ENCODE measurements at places on chromosomes 2 and 18.
A peak's percentile ranks its signal among the peaks of the same experiment; 100 is the strongest.

DNA sequence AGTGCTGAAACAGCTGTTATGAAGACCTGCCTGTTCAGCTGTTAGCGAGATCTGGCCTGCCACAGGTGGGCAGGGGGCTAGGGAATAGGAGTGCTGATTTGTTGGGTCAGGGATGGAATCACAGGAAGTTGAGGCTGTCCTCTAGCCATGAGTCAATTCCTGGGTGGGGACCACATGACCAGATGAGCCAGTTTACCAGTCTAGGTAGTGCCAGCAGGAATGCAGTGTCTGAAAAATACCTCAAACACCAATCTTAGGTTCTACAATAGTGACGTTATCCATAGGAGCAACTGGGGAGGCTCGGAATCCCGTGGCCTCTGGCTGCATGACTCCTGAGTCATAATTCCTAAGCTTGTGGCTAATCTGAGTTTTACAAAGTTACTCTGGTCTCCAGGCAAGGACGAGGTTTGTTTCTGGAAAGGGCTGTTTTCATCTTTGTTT lies 44.9 kb downstream of the DYSF start:
- no peak for DNase-seq

DNA sequence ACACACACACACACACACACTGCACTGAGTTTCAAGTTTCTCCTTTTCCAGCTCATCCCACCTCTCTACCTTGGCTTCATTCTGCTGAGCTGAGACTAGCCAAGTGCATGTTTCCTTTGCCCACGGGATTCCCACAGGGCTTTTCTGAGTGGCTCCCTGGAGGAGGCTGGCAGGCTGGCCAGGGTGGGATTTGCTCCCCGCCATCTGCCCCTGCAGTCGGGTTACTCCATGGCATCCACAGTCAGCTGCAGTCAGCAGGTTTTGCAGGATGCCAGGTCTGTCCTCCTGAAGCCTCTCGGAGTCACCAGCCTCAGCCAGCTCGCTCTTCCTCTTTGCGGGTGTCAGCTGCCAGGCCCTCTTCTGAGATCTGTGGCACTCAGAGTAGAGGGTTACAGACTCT lies 783.7 kb upstream of the SOX11 start:
- no peak for DNase-seq

DNA sequence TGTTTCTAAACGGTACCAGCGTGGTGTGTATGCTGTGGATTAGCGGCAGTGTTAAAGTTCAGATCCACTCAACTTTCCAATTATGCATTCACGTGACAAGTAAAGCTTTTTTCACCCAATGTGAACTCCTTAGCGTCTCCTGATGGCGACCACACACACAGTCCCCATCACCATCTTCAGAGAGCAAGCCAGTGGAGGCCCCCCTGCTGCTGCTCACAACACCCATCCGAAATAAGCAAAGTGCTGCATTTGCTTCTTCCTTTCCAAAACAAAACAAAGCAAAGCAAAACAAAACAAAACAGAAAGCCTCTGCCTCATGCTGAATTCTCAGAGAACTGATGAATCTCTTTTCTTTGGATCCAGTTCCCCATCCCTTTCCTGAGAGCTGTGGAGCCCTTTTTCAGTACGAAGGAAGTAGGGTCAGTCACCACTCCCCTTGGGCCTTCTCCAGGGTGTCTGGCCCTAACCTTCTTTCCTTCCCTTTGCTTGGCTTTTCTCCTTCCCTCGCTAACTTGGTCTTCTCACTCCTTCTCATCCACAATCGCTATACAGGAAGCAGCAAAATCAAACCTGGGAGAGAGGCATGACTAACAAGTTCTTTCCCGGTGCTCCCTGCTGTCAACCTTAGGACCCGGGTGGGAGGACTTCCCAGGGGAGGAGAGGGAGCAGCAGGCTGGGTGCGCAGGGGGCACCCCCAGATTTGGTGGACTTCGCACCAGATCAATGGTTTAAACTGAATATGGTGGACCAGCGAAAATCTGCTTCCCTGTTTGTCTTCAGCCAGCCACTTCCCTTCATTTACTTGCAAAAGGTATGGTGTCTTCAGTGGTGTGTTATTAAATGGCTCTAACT lies 56.0 kb downstream of the NRP2 start:
- no peak for DNase-seq

DNA sequence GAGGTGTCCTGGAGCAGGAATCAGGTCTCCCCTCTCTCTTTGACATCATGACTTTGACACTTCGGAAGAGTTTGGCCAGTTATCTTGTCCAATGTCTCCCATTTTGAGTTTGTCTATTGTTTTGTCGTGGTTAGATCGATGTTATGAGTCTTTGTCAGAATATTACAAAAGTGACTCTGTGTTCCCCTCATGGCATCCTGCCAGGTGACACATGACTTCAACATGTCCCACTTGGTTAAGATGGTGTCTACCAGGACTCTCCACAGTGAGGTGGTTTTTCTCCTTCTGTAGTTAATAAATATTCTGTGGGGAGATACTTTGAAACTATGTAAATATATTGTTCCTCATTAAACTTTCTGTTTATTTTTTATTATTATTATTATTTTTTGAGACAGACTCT lies 76.6 kb upstream of the BZW1 start:
- DNase-seq = no peak

GRCh38 chr2:52097071-52097470 lies 1065.1 kb upstream of the NRXN1 start:
- no peak for DNase-seq

DNA sequence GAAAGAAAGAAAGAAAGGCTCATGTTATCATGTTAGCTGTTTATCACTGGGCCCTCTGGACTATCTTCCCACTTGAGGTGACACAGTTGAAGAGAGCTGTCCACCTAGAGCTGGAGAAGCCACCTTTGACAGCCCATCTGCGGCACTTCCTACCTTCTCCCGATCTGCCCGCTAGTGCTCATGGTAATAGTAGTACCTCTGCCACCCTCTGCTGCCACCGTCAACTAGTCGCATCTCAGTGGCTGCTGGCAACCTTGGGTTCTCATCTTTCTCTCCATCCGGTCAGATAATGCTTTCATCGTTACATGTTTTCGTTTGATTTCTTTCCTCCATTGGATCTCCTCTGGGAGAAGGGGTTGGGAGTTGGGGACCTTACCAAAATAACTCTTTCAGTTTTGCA lies 63.2 kb upstream of the COPS8 start:
- no peak for DNase-seq

- DNase-seq = no peak
Observed at GRCh38 chr2:161136696-161137324, 23.4 kb upstream of the TANK start.

DNA sequence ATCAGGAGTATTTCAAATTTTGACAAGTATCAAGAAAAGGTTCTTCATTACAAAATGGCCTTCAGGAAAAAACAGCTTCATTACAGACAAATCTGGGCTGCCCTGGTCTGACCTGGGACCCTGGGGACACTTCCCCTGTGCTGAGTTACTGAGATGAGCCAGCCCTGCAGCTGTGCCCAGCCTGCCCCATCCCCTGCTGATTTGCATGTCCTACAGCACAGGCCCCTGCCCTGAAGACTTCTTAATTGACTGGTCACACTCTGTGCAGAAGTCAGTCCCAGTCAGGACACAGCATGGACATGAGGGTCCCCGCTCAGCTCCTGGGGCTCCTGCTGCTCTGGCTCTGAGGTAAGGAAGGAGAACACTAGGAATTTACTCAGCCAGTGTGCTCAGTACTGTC lies 235.1 kb downstream of the ANKRD36B start:
- peak; percentile 10 for DNase-seq

DNA sequence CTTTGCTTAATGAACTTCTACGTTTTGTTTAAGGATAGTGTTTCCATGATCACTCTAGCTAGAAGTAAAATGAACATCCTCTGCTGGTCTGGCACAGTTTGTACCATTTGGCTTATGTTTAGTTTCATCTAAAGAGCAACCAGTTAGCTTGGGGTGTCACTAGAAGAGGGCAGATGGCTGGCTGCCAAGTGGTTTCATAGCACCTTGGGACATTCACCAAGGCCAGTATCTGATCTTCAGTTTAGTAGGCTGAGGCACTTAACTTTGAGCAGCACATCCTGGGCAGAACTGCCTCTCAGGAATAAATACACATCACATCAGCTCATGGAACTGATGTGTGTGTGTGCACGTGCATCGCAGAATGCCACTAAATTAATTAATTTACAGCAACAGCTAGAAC lies 68.4 kb downstream of the NXPH2 start:
- no peak for DNase-seq

- DNase-seq = peak; percentile 74
Observed at GRCh38 chr2:225399504-225399903, at the start of gene NYAP2. Gene NYAP2, plus strand, starts transcription at chr2:225399710. Its CDS starts 9,171 bp downstream, at chr2:225408881.

GRCh38 chr18:71966791-71967190 lies 577.4 kb downstream of the CBLN2 start:
- no peak for DNase-seq

GRCh38 chr2:113986762-113987290 lies 96.9 kb downstream of the ACTR3 start:
- no peak for DNase-seq

DNA sequence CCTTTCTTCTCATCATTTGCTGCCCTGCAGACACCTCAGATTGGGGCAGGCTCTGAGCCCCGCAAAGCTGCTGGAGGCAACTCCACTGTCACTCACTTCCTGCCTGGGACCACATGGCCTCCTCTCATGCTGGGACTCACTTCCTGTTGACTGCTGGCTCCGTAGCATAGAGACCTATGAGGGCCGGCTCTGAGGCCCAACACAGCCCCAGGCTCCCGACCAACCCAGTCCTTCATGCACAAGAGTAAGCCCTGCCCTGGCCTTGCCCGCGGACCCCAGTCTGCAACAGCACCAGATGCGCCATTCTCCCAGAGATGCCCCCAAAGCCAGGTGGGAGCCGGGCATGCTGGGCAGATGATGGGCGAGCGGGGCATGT lies 55.7 kb downstream of the DNMT3A start:
- DNase-seq = no peak

DNA sequence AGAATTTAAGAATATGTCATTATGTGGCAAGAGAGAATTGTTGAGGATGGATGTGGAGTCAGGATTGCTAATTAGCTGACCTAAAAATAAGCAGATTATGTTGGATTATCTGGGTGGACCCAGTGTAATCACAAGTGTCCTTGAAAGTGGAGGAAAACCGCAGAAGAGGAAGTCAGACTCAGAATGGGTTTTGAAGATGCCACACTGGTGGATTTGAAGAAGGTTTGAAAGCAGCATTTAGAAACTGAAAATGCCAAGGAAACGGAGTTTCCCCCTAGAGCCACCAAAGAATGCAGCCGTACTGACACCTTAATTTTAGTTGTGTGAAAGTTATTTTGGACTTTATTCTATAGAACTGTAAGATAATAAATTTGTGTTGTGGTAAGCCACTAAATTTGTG lies 41.6 kb upstream of the DPP10 start:
- DNase-seq = no peak
